ENCODE measurements at places on chromosomes 3 and 15. TPM values are rescaled to one million over a fixed set of nuclear protein-coding genes. Genes with fewer than 3 reads are reported as not detected.

The TMEM89 gene
- not detected for total RNA-seq

GRCh38 chr3:143430568-143430967 lies 311.0 kb downstream of the CHST2 start:
- no peak for DNase-seq

DNA sequence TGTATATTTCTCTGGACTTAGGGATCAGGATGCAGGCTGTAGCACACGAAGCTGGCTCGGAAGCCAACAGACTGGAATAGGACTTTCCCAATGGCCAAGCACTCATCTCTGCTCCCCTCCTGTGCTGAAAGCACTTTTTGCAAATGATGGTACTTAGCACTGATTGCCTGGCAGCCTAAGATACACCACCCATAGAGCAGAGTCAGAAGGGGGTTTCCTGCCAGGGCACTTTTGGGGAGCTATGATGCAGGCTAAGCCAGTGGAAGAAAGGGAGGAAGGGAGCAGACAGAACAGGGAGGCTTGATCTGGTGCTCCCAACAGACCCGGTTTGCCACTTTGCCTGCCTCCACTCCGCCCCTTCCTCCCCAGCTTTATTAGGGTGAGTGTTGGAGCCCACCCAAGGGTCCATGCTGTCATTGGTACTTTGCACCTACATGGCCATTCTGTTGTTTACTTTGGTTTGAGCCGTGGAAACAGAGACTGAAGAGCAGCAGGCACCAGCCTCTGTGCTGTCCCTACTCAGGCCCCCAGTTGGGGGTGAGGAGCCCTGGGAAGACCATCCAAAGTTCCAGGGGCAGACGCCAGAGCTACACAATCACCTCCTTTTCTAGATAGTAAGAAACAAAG lies 15.9 kb downstream of the BSN start:
- no peak for DNase-seq

- peak; percentile 83 for DNase-seq
These were observed 40.8 kb downstream of the EOMES start for GRCh38 chr3:27681249-27681748.

DNA sequence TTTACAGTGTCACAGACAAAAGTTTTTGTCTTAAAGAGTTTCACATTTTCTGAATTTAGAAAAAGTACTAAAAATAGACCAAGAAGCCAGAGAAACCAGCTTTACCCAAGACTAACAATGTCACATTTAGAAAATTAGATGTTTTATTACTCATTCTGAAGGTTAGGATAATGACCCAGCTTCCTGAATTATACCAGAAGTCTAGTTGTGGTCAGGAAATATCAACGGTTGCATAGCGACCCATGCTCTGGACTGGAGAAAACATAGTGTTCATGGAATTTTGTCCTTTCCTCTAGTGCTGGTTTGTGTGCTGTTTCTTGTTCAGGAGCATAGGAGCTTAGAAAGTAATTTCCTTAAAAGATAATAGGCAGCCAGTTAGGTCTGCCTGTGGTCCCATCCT lies 59.0 kb downstream of the DPPA2 start:
- peak; percentile 21 for DNase-seq
